Smooth muscle cell of the umbilical artery (primary cell): ENCODE measurements at places on chromosomes 1 and 21. TPM values are rescaled to one million over a fixed set of nuclear protein-coding genes. Genes with fewer than 3 reads are reported as not detected.

CFAP45 gene
- total RNA-seq, result under 0.01 and 0.55 TPM in 2 replicates

LCE1C gene
- not detected in 2 replicates for total RNA-seq

FAAH gene
- total RNA-seq, result 0.30 and 1.6 TPM in 2 replicates

XCL2 gene
- not detected in 2 replicates for total RNA-seq
